GM20000 (cell line): ENCODE measurements at places on chromosomes 13 and 19.

DNA sequence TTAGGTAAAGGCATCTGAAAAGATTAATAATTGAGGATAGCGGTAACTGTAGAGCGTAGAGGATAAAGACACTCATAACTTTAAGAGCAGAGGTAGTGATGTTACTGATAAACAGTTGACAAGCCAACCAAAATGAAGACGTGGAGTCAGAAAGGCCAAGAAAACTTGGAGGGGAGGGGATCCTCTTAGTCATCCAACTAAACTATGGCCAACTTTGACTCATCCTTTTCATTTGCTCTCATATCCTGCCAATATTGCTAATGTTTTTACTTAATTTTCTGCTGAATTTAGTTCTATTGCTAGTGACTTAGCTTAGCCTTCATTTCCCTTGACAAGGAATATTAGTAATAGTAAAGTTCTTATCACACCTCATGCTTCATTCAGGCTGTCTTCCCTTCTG, 13.4 kb downstream of the ITGBL1 start:
- DNase-seq = no peak

DNA sequence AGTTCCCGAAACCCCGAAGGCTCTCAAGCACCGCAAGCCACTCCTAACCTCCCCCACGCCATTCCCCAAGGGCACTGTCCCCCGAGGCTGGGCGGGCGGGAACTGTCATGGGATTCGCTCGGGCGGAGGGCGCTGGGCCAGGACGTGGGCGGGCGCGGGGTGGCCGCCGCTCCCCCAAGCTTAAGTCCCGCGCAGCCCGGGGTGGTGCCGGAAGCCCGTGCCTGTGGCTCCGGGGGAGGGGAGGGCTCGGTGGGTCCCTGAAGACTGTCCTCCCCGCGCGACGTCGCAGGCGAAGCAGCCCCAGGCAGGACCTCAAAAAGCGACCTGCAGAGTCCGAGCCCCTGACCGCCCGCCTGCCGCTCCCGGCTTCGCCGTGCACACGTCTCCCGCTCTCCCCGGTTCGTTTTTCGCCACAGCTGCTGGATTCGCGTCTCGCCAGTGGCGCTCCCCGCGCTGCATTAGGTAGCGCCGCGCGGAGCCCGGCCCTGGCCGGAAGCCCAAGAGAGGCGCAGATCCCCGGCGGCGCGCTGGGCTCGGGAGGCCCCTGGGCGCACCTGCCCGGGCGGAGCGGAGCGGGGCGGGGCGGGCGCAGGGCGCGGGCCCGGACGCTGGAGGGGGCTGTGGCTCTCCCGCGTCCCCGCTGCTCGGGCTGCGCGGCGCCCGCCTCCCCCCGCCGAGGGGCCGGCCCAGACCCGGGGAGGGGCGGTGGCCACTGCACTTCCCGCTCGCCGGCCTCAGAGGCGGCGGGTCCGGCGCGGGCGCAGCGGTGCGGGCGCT, at the start of gene FARP1:
Gene FARP1, plus strand, starts transcription at position 715 of the 777 bp plus-strand sequence. CDS start 70,149 bp downstream, outside the sequence.
- peak; percentile 86 for DNase-seq

DNA sequence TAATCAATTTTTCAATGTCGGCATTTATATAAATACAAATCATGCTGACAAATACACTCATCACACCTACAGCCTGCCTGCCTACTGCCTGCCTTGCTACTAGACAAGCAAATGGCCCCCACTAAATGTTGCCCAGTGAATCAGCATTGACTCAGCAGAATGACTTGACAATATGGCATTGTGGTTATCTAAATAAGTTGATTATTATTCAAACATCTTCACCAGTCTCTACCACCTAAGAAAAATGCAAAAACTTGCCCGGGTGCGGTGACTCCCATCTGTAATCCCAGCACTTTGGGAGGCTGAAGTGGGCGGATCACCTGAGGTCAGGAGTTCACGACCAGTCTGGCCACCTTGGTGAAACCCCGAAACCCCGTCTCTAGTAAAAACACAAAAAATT, 296.1 kb downstream of the PCDH9 start:
- no peak for DNase-seq

GRCh38 chr19:13505761-13506470, 363 bp downstream of the CACNA1A start:
- no peak for DNase-seq

DNA sequence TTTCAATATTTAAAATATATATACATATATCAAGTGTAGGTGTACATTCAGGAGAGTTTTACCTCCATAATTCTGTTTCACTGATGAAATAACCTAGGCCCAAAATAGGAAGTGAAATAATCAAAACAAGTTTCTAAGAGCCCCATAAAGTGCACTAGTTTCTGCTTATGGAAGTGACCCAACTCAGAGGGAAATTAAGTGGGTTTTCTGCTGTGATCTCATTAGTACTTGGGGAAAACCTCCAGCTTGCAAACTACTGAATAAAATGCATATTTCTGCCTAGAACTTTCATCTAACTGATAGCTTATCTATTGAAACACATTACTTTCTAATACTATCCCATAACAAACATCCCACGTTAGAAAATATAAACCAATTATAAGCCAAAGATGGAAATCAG, 45.4 kb upstream of the MIR17HG start:
- DNase-seq = peak; percentile 38

DNA sequence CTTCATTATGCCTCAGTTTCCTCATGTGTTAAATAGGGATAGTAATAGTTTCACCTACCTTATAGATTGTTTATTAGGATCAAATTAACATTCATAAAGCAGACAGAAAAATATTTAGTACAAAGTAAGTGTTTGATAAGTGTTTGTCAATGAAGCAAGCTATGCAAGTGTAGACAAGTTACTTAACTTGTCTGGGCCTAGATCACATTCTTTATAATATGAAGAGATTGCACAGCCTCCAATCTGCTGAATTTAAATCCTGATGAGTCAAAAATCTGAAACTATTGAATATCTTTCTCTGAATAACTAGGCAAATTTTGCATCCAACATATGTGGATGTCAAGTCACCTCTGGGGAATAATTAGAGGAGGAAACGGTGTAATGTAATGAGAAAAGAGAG, 170.5 kb downstream of the MZT1 start:
- DNase-seq = no peak

DNA sequence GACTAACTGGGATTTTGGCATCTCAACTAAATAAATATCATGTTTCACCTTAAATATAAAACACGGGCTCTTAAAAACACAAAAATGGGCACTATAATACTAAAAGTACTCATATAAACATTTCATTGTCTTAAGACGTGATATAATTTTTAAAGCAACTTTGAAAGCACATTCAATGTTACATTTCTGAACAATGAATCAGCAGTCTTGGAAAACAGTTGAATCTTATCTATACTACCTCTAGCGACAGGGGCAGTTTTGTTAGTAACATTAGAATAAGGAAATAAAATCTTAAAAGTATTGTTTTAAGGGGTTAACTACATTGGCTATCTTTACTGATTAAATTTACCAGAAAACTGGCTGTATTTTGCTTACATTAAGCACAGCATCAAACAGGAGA, 156.9 kb downstream of the UGGT2 start:
- DNase-seq = no peak

DNA sequence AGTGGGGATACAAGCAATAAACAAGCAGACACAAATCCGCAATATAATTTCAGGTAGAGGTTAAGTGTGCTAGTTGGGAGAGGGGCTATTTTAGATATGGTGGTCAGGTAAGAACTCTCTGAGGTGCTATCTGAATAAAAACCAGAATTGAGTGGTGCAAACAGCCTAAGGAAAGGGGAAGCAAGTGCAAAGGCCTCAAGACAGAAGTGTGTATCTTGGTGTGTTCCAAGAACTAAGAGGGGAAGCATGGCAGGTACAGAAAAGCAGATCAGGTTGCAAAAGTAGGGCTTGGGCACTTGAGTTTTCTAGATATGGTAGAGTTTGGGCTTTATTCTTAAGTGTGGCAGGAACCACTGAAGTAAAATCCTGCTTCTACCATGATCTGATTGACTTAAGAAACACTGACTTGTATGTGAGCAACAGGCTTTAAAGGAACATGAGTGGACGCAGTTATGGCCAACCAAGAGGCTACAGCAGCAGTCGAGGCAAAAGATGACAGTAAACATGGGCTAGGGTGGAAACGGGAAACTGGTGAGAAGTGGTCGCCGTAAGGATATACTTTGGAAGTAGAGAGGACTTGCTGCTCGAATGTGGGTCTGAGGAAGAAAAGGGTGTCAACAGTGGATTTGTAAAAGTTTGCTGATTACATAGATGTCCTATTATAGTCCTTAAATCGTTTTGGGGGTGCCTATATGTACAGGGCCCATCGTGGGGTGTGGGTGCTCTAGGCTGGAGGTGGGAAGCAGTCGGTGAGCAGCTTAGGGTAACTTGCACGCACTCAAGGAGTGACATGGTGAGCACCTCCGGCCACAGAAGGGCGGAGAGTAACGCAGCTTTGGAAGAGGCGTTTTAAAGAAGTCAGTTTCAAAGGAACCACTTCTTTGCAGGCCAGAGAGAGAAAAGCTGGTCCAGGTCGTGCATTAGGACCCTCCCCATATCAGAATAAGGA, 677 bp downstream of the TGDS start:
- peak; percentile 40 for DNase-seq

DNA sequence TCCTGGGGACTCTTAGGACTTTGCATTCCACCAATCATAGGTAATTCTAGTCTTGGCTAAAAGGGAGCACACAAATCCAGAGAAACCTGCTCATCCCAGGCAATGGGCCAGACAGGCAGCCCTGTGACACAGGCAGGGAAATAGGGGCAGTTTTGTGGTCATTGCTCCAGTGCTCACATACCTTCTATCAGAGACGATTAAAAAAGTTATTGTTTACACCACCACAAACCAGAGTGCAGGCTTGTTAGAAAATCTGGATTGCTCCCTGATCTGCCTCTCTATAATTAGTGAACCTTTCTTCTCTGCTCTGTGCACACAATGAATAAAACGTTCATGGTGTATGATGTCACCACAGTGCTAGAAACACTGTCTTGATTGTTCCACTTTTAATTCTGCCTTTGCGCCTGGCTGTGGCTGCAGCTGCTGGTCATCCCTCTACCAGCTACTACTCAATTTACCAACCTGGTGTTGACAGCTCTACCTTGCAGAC, 121.6 kb upstream of the SPATA13 start:
- no peak for DNase-seq

DNA sequence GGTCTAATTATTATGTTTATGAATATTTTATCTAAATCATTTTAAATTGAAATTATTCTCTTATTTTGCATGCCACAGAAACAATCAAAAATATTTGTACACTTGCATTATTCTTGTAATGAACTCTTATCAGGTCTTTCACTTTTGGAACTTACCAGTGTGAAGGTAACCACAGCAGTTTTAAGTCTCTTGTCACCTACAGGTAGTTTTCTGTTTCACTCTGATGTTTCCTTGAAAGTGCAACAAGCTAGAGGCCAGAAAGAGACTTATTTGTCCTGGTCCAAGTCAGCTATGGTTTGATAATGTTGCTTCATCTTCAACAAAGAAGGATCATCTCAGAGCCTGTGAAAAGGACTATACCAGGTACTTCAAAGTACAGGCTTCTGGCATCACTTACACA, 133.4 kb upstream of the NBEA start:
- DNase-seq = no peak

GRCh38 chr19:57613941-57614743, at the start of gene ZNF134:
TSS of gene ZNF134 (plus strand) at chr19:57614242. CDS start at chr19:57619469, 5,227 bp downstream.
- DNase-seq = peak; percentile 96

DNA sequence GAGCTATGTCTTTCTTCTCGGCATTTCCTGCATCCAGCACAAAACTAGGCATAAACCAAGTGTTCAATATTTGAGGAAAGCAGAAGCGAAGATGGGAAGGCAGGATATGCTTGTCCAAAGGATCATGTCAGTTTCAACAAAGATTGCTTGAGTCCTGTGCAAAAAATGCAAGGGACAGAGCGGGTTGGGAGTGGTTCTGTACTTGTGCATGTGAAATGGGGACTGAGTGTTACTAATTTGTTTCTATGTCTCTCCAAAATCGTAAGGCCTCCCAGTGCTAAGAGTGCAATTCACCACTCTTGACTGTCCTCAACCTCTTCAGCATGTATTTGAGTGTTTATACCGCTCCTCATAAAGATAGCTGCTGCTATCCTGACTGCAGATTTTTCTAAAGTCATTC, 166.2 kb downstream of the DLEU7 start:
- no peak for DNase-seq

GRCh38 chr13:107157271-107157670, 589.3 kb upstream of the ARGLU1 start:
- no peak for DNase-seq

DNA sequence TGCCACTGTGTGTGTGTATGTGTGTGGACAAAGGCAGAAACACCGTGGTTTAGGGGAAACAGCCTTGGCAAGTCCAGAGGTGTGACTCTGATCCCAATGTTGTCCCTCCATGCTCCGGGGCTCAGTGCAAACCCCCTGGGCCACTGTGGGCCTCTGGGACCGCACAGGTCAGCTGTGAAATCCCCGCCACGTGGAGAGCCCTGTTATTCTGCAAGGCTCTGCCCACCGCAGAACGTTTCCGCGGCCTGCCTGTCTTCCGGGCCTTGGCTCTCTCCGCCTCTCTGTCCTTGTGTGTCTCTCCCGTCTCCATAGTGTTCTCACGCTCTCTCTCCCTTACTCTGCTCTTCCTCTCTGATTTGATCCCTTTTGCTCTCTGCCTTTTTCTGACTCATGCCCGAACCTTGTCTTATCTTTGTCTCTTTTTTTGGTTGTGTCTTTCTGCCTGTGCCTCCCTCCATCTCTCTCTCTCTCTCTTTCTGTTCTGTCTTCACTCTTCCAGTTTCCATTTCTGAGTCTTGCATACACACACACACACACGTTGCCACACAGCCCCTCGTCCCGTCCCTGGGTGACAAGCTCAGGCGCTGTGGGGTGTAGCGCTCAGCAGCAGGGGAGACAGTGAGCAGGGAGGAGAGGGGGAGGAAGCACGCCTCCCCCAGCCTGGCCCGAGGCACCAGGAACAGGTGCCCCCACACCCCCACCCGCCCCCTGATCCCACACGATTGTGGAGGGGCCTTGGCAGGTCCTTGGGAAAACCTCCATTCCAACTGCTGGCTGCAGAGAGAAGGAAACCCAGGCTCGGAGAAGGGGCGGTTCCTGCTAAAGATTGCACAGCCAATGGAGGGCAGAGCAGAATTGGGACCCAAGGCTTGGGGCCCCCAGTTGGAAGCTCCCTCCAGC, 3.0 kb downstream of the TTYH1 start:
- peak; percentile 84 for DNase-seq

GRCh38 chr13:101527130-101527529, 74.7 kb downstream of the ITGBL1 start:
- DNase-seq = no peak

DNA sequence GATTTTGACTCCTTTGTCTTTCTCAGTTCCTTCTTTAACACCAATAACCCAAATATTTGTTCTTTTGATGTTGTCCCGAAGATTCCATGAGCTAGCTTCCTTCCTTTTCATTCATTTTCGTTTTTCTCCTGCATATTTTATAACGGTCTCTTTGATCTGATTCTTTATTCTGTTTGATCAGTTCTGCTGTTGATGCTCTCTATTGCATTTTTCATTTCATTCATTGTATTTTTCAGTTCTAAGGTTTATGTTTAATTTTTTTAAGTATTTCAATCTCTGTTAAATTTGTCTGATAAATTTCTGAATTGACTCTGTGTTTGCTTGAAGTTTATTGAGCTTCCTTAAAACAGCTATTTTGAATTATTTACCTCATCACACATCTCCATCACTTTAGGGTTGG, 68.4 kb upstream of the LRCH1 start:
- no peak for DNase-seq

GRCh38 chr13:99835442-99835841, 136.1 kb downstream of the ZIC5 start:
- no peak for DNase-seq
